Activated gamma-delta T cell (primary cell): ENCODE measurements at places on chromosomes 12 and 14.

DNA sequence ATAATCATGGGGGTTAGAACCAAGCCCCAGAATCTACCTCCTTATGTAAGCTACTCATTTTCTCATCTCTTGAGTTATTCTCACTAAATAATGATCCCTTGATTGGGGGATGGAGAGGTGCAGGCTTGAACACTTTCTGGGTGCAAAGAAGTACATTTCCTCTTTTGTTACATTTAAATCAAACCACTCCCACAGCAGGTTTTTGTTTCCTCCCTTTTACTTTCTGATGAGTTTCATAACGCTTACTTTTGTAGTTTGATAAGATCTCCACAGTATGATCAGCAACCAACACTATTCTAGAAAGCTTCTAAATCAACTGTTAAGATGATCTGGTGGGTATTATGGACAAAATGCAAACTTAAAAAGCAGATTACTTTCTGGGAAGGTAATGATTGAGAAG lies 20.5 kb downstream of the VCPKMT start:
- DNase-seq, result no peak

GRCh38 chr12:63989301-63989845 lies 144.9 kb downstream of the SRGAP1 start:
- DNase-seq, result no peak

DNA sequence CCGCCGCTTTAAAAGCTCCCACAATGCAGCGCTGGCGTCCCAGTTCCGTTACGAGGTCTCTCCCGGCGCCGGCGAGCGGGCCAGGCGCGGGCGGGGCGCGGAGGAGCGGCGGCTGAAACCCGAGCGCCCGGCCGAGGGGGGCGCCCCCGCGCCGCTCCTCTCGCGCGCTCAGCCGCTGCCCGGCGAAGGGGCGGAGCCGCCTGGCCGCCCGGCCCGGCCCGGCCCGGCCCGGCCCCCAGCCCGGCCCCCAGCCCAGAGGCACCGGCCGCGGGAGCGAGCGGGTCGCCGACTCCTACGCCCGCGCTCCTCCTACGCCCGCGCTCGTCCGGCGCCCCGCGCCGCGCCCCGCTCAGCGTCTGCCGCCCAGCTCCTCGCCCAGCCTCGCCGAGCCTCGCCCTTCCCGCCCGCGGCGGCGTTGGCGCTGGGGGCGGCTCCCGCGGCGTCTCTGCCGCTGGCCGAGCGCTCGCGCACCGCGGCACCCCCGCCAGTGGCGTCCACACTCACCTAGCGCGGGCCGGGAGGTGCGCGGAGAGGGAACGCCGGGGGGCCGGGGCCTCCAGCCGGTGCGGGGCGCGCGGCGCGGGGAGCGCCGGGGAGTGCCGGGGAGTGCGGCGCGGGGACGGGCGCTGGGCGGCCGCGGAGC lies at the start of gene RASSF8:
TSS of gene RASSF8 (plus strand) at position 255 of the 643 bp plus-strand sequence. CDS start 96,662 bp downstream, outside the sequence.
- no peak for DNase-seq

DNA sequence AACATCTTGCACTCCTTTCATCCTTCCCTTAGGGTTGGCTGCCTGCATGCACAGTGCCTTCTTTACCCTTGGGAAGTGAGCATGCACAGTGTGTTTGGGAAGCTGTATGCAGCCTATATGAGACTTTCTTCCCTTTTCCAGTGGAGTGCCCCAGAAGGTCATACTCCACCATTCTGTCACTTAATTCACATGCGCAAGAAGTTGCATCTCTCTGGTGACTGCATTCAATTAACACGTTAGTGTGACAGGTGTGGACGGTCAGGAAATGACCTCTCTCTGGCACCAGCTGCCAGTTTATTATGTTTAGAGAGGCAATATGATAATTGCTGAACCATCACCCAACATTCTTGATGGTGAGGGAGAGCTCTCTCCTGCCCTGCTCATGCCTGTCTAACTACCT lies 770.0 kb downstream of the FLRT2 start:
- DNase-seq, result no peak

DNA sequence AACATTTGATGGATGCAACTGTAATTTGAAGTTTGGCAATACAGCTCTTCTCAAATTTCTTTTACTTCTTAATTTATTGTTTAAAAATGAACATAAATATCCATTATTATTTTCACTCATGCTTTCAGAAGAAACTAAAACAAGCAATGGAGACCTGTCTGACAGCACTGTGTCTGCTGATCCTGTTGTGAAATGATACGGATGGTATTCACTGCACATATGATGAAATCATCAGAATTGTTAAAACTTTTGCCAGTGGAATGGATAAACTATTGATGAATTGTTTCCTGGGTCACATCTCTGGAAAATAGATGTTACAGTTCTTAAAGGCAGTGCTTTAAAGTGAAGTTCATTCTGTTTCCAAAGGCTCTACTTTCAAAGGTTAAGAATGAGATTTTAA lies 59.2 kb downstream of the WASHC4 start:
- DNase-seq, result no peak
